ENCODE measurements at places on chromosomes 2 and 18.

GRCh38 chr2:15944325-15945017, 4.1 kb downstream of the MYCN start:
- H3K36me3 ChIP-seq: peaks cover 15% of the 10 kb centered on the region
- DNase-seq: no peak
- H3K4me3 ChIP-seq: peak overlapping the region; percentile 98
- H3K27ac ChIP-seq: no peak overlapping the region
- H3K27me3 ChIP-seq: no peaks in the 10 kb centered on the region
- no peaks in the 10 kb centered on the region for H3K4me1 ChIP-seq

DNA sequence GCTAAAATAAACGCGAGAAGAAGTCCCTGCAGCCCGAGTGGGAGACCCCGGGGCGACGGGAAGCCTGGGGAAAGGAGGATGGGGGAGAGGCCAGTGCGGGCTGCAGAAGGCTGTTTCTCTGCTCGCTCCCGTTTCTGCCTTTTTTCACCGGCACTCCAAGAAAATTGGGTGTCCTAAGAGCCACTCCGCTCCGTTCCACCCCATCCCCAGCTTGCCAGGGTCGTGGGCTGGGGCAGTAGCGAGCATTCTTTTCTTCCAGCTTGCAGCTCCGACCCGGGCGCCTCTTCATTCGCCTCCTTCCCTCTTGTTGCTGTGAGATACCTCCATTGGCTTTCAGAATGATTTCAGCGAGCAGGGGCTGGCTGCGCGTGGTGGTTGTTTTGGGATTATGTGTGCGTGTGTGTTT, 1.1 kb downstream of the HOXD3 start:
- peaks cover 10% of the 10 kb centered on the region for H3K4me1 ChIP-seq
- peaks cover 100% of the 10 kb centered on the region for H3K27me3 ChIP-seq
- no peak for DNase-seq
- peak overlapping the region; percentile 12 for H3K4me3 ChIP-seq
- H3K36me3 ChIP-seq: no peaks in the 10 kb centered on the region
- H3K27ac ChIP-seq: no peak overlapping the region

- no peaks in the 10 kb centered on the region for H3K36me3 ChIP-seq
- H3K27ac ChIP-seq: no peak overlapping the region
- no peak overlapping the region for H3K4me3 ChIP-seq
- H3K27me3 ChIP-seq: no peaks in the 10 kb centered on the region
Observed at GRCh38 chr2:40036241-40036640, 257.2 kb upstream of the THUMPD2 start.

DNA sequence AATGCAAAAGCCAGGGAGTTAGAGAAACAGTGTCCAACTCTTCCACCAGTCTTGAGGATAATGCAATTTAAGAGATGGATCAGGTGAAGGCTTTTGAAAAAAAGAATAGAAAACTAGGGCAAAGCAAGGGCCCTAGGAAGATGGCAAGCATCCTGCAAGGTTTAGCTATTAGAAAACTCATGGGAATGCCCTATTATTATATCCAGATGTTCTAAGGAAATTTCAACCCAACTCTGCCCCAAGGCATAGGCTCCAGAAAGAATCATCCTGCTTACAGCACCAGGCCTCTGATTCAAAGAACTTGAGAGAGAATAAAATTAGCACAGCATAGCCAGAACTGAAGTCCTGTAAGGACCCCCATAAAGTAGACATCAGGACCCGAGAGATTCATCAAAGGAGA, 68.1 kb downstream of the EN1 start:
- H3K36me3 ChIP-seq: no peaks in the 10 kb centered on the region
- peaks cover 17% of the 10 kb centered on the region for H3K27me3 ChIP-seq
- no peaks in the 10 kb centered on the region for H3K4me1 ChIP-seq
- no peak for DNase-seq
- H3K4me3 ChIP-seq: no peak overlapping the region

- H3K27me3 ChIP-seq: no peaks in the 10 kb centered on the region
- H3K36me3 ChIP-seq: no peaks in the 10 kb centered on the region
- H3K27ac ChIP-seq: no peak overlapping the region
- DNase-seq: no peak
- H3K4me3 ChIP-seq: no peak overlapping the region
- no peaks in the 10 kb centered on the region for H3K4me1 ChIP-seq
Observed at GRCh38 chr2:238970553-238971081, 122.7 kb downstream of the TWIST2 start.

DNA sequence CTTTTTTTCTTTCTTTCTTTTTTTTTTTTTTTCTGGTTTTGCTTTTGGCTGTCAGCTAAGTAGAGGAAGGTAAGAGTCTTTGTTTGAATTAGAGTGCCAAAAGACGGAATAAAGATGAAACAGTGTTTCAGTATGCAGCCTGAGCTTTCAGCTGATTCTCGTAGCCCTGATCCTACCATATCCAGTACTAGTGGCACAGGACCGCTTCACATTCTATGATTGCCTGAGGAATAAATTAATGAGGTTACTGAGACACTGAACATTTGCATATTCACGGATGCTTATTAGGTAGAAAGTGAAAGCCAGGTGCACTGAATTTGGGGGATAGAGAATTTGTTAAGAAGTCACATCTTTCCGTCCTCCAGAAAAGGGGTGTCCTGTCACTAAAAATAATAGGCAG, 421.5 kb upstream of the POU3F3 start:
- H3K27me3 ChIP-seq: no peaks in the 10 kb centered on the region
- H3K4me3 ChIP-seq: no peak overlapping the region
- no peak overlapping the region for H3K27ac ChIP-seq
- DNase-seq: no peak
- peaks cover 5% of the 10 kb centered on the region for H3K4me1 ChIP-seq

DNA sequence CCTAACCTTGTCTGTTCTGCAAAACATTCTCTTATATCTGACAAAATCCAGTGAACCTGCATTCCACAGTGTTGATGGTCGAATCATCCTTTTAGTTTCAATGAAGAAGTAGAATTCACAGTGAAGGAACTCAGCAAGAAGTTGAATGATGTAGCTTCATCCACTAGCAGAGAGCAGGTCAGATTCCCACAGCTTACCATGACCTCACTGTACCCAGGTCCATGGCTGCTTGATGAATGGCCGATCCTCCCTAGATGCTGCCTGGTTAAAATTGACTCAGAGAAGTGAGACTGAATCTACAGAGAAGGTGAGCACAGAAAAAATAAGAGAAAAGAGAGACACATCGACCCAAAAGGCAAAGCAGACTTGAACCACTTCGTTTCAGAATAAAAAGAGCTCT, 906.0 kb upstream of the CHAC2 start:
- H3K4me3 ChIP-seq: no peak overlapping the region
- H3K27me3 ChIP-seq: no peaks in the 10 kb centered on the region
- H3K4me1 ChIP-seq: no peaks in the 10 kb centered on the region
- H3K36me3 ChIP-seq: no peaks in the 10 kb centered on the region
- DNase-seq: no peak
- no peak overlapping the region for H3K27ac ChIP-seq

DNA sequence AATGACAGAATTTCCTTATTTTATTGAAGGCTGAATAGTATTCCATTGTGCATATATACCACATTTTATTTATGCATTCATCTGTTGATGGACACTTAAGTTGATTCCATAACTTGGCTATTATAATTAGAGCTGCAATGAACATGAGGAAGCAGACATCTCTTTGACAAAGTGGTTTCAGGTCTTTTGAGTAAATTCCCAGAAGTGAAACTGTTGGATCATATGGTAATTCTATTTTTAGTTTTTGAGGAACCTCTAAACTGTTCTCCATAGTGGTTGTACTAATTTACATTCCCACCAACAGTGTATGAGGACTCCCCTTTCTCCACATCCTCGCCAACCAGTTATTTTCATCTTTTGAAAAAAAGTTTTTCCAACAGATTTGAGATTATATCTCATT, 77.5 kb downstream of the TMEM200C start:
- no peak overlapping the region for H3K4me3 ChIP-seq
- no peaks in the 10 kb centered on the region for H3K27me3 ChIP-seq
- H3K36me3 ChIP-seq: no peaks in the 10 kb centered on the region
- no peaks in the 10 kb centered on the region for H3K4me1 ChIP-seq

- no peak overlapping the region for H3K4me3 ChIP-seq
- no peaks in the 10 kb centered on the region for H3K36me3 ChIP-seq
- no peaks in the 10 kb centered on the region for H3K4me1 ChIP-seq
- no peaks in the 10 kb centered on the region for H3K27me3 ChIP-seq
- H3K27ac ChIP-seq: no peak overlapping the region
- peak; percentile 62 for DNase-seq
Observed at GRCh38 chr2:238380785-238381184, 45.9 kb upstream of the ASB1 start.

- H3K4me3 ChIP-seq: no peak overlapping the region
- H3K4me1 ChIP-seq: no peaks in the 10 kb centered on the region
- no peaks in the 10 kb centered on the region for H3K27me3 ChIP-seq
Observed at GRCh38 chr2:29881089-29881730, 40.2 kb downstream of the ALK start.

DNA sequence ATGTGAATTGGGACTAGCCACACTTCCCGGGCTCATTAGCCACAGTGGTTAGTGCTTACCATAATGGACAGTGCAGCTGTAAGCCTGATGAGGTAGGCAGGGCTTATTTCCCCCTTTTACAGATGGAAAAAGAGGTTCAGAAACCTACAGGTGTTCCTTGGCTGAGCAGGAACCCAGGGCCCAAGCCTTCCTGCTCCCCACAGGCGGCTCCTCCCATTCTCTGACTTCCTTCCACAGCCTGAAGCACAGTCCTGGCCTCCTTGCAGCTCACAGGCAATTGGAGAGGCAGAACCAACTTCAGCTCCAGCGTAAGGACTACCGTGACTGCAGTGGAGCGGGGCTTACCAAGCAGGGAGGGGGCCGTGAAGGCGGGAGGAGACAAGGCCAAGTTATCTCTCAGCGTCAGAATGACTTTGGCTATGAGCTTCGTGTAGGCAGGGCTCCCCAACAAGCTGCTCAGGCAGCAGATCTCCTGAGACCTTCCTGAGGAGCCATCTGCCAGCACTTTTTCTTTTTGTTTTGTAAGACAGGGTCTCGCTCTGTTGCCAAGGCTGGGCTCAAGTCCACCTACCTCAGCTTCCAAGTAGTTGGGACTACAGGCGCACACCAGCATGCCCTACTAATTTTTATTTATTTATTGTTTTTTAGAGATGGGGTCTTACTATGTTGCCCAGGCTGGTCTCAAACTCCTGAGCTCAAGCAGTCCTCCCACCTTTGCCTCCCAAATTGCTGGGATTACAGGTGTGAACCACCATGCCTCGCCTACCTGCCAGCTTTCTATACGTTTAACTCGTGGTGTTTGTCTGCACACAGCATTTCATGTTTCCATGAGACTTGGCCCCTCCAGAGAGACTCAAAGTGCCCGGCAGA, 34.2 kb upstream of the NT5DC4 start:
- no peaks in the 10 kb centered on the region for H3K36me3 ChIP-seq
- H3K4me3 ChIP-seq: no peak overlapping the region
- no peak for DNase-seq
- no peaks in the 10 kb centered on the region for H3K4me1 ChIP-seq

- no peak overlapping the region for H3K4me3 ChIP-seq
- H3K27ac ChIP-seq: no peak overlapping the region
- H3K4me1 ChIP-seq: no peaks in the 10 kb centered on the region
- H3K36me3 ChIP-seq: no peaks in the 10 kb centered on the region
Observed at GRCh38 chr18:33532978-33533377, 45.0 kb upstream of the ASXL3 start.

DNA sequence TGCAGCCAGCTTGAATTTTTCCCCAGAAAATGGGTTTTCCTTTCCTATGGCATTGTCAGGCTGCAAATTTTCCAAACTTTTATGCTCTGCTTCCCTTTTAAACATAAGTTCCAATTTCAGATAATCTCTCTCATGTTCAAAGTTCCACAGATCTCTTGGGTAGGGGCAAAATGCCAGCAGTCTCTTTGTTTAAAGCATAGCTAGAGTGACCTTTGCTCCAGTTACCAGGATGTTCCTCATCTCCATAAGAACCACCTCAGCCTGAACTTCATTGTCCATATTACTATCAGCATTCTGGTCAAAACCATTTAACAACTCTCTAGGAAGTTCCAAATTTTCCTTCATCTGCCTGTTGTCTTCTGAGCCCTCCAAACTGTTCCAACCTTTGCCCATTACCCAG, 68.3 kb downstream of the SGPP2 start:
- peak; percentile 29 for DNase-seq
- no peak overlapping the region for H3K27ac ChIP-seq
- H3K4me3 ChIP-seq: no peak overlapping the region

- no peak for DNase-seq
- H3K4me3 ChIP-seq: no peak overlapping the region
- no peaks in the 10 kb centered on the region for H3K36me3 ChIP-seq
- no peaks in the 10 kb centered on the region for H3K4me1 ChIP-seq
- no peak overlapping the region for H3K27ac ChIP-seq
Observed at GRCh38 chr2:239583171-239583878, 182.5 kb upstream of the HDAC4 start.

- H3K4me3 ChIP-seq: no peak overlapping the region
- H3K27me3 ChIP-seq: no peaks in the 10 kb centered on the region
- H3K4me1 ChIP-seq: no peaks in the 10 kb centered on the region
Observed at GRCh38 chr2:163774862-163775261, 39.1 kb upstream of the FIGN start.

GRCh38 chr2:236637686-236638569, 68.3 kb downstream of the ACKR3 start:
- no peaks in the 10 kb centered on the region for H3K4me1 ChIP-seq
- H3K27me3 ChIP-seq: no peaks in the 10 kb centered on the region
- H3K27ac ChIP-seq: no peak overlapping the region
- peak; percentile 47 for DNase-seq

- H3K27me3 ChIP-seq: no peaks in the 10 kb centered on the region
- H3K27ac ChIP-seq: peak overlapping the region; percentile 17
- H3K4me3 ChIP-seq: no peak overlapping the region
- H3K4me1 ChIP-seq: peaks cover 5% of the 10 kb centered on the region
- peaks cover 5% of the 10 kb centered on the region for H3K36me3 ChIP-seq
Observed at GRCh38 chr18:58934356-58934755, 69.7 kb downstream of the ZNF532 start.

GRCh38 chr2:19899985-19900930, 1.5 kb downstream of the TTC32 start:
- no peak for DNase-seq
- no peaks in the 10 kb centered on the region for H3K27me3 ChIP-seq
- H3K4me1 ChIP-seq: peaks cover 36% of the 10 kb centered on the region
- peak overlapping the region; percentile 85 for H3K4me3 ChIP-seq
- no peak overlapping the region for H3K27ac ChIP-seq

DNA sequence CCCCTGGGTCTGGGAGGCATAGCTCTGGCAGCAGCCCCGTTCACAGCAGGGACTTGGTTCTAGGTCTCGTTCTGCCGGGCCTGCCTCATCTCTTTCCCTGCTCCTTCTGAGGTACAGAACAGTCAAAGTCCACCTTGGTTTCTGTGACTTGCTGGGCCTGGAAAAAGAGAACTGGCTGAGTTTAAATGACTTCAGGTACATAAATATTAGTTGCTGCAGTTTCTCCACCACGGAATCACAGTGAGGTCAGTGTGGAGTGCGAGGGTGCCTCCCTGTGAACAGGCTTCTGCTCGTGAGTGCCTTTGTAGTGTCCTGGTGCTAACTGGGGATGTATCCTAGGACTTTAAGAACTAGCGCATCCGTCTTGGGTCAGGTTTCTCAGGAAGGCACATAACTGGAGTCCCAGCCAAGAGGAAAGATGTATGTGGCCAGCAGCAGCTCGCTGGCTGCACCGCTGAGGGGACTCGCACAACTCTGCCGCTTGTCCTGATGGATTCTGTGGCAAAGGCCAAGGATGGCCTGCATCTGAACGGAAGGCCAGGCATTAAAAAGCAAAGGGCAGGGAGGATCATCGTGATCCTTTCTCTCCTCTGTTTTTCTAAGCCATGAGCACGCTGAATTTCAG, 188.6 kb downstream of the SH3RF3 start:
- peaks cover 11% of the 10 kb centered on the region for H3K4me1 ChIP-seq
- peaks cover 40% of the 10 kb centered on the region for H3K27me3 ChIP-seq

- H3K36me3 ChIP-seq: no peaks in the 10 kb centered on the region
- H3K27ac ChIP-seq: no peak overlapping the region
- no peak overlapping the region for H3K4me3 ChIP-seq
Observed at GRCh38 chr2:238299803-238300202, 11.4 kb upstream of the PER2 start.

- no peaks in the 10 kb centered on the region for H3K36me3 ChIP-seq
- DNase-seq: no peak
- no peak overlapping the region for H3K4me3 ChIP-seq
- H3K4me1 ChIP-seq: peaks cover 57% of the 10 kb centered on the region
Observed at GRCh38 chr18:75054611-75055010, 154.3 kb downstream of the PTGR3 start.
